ENCODE measurements at places on chromosomes 4 and X.

DNA sequence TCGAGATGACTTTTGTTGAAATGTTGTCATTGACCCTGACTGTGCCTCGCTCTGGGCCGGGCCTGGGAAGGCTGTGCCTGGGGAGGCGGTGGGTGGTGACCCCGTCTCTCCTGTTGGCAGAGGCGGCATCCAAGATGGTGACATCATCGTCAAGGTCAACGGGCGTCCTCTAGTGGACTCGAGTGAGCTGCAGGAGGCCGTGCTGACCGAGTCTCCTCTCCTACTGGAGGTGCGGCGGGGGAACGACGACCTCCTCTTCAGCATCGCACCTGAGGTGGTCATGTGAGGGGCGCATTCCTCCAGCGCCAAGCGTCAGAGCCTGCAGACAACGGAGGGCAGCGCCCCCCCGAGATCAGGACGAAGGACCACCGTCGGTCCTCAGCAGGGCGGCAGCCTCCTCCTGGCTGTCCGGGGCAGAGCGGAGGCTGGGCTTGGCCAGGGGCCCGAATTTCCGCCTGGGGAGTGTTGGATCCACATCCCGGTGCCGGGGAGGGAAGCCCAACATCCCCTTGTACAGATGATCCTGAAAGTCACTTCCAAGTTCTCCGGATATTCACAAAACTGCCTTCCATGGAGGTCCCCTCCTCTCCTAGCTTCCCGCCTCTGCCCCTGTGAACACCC, 36.4 kb downstream of the HTRA3 start:
- DNase-seq = no peak

DNA sequence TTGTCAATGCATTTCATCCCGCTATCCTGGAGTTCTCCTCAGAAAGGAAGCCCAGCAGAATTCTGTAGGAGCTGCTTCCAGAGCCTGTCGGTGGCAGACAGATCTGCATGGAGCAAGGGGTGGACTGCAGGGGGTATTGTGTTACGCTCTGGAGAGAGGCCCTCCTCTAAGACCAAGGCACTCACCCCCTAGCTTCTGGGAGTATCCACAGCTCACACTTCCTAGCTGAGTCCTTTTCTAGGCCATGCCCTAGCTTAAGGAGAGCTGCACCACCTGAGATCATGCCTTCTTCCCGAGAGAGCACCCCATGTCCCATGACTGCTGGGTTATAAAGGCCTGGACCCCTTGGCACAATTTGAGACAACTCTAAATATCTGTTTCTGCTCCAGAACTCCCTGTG, 39.1 kb downstream of the MTNR1A start:
- no peak for DNase-seq

DNA sequence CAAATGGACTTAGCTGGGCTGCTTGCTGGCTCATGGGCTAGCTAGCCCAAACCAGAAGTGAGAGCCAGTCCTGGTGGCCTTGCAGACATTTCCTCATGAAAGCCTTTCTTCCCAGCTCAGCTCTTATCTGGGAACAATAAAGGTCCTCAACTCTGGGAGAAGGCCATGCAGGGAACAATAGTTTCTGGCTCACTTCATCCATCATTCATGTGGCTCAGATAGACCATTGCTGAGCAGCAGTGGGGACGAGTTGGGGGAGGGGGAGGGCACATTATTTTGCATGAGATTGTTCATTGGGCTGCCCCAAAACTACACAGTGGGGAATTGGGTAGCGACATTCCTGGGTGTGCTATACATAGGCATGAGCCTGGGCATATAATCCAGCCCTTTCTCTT, 47.6 kb downstream of the NHSL2 start:
- no peak for DNase-seq

DNA sequence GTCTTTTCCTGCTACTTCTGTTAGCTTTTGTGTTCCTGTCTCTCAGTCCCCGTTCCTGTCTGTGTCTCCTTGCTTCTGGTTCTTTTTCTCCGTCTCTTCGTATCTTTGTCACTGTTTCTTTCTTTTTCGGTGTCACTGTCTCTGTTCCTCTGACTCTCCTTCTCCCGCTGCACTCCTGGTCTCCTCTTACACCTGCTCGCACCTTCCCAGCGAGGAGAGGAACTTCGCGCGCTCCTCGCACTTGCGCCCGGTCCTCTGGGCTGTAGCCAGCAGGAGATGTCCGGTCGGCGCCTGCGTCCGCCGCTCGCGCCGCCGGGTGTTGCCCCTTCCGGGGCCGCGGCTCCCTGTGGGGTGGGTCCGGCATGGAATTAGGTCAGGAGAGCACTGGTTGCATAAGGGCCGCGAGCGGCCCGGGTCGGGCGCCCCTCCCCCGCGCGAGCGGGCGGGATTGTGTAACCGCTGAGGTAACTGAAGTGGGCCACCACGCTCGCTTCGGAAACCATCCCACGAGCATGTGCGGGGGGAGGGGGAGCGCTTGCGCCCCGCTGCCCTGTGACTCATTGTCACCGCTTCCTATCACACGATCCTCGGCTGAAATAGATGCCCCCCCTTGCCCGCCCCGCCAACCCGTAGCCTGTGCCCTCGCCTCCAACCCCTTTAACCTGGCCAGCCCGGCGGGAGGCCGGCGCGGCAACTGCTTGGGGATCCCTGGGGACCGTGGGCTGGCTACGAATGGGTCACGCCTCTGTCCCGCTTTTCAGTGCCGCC, 1.6 kb downstream of the LONRF3 start:
- DNase-seq = peak; percentile 57

All from T-helper 22 cell (primary cell).